ENCODE measurements at places on chromosomes 5 and 9. TPM values are rescaled to one million over a fixed set of nuclear protein-coding genes. Genes with fewer than 3 reads are reported as not detected.

- DNase-seq = no peak
Observed at GRCh38 chr5:37839407-37840052, at the start of gene GDNF. Gene GDNF, minus strand, starts transcription at chr5:37840041. Its CDS starts 5,245 bp downstream, at chr5:37834796.

CARD6 gene
- 10.1 TPM for total RNA-seq

DNA sequence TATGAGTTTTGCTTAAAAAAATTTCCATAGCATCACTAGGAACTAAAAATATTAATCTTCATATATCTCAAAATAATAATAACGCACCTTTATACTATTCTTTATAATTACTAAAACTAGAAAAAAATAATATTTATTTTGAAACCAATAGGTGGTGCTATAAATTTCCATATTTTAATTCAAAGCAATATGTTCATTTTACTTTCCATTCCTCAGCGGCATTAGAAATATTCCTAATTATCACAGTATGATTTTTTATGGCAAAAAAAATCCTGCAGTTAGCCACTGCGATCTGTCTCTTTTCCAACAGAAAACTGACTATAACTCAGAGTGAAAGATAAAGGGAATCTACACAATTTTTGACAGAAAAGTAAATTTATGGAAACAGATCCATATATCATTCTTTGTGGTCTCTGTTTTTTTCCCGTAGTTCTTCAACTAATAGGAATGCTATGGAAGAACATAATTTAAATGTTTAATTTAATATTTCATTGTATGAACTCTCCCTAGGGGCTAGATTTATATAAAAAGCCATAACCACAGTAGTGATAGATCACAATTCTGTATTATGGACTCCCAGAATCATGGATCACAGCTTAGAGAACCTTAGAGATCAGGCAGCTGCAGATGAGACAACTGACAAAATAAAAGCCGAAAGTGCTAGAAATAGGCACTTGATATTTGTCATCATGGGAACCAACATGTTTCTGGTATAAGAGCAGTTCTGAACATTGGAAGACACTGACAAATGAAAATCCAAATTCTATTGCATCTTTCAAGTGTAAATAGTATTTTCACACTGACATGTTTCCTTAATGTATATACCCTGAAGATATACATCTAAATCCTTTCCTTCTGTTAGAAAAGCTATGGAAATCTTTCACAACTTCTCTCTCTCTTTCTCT is 167.7 kb upstream of the MPDZ start:
- no peak for DNase-seq

- DNase-seq = no peak
Observed at GRCh38 chr9:36328798-36329411, 70.7 kb upstream of the GNE start.

- DNase-seq = no peak
Observed at GRCh38 chr5:91145333-91145620, 237.8 kb downstream of the ARRDC3 start.

DNA sequence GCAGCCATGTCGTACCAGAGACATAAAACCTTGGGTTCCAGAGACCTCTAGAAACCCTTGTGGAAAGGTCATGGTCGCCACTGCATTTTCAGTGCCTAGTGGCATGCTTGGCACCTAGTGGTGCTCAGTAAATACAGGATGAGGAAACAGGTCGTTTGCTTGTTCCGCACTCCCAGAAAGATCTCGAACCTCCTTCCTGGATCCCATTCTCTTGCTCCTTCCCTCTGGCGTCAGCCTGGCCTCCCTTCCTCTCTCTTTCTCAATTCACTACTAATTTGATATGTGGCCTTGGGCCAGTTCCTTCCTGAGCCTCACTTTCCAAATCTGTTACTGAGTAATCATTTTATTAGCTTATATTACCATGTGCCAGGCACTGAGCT is 4.4 kb downstream of the NDST1 start:
- no peak for DNase-seq

MARCOL gene
- total RNA-seq = not detected

DNA sequence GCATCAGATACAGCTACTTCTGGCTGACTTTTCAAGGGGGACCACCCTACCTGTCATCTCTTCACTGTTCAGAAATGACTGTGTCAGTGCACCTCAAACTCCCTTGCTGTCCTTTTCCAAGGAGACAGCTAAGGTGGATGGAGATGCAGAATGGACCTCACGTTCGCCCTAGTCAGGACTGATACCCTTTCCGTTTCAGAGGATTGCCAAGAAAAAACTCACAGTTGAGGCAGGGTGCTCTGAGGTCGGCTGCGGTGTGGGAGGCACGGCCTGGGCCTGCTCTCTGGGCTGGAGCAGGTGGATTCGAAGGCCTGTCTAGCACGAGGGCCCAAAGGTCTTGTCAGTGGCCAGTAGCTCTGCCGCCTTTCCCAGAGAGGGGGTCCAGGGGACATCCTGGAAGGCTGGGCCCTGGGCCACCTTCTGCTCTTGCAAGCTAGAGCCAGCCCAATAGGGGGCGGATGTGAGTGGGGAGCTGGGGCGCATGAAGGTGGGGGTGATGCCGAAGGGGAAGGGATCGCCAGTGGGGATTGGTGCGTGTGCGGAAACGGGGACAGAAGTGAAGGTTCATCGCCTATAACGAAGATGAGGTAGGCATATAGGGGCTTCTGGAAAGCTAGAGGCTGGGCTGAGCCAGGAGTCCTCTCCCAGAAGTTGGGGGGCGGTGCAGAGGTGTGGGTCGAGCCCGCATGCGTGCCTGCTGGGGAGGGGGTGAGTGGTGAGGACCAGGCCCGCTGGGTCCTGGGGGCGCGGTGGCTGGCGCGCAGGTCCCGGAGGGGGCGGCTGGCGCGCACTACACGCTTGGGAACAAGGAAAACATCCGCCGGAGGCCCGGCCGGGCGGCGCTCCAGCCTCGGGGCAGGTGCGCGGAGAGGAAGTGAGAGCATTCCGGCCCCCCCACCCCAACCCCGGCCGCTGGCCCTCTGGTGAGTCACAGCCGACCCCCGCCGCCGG is 2.5 kb upstream of the MSMP start:
- DNase-seq = no peak

- no peak for DNase-seq
Observed at GRCh38 chr5:69293882-69294281, 38.7 kb downstream of the CCDC125 start.

- no peak for DNase-seq
Observed at GRCh38 chr9:32918628-32919027, 82.8 kb downstream of the APTX start.

DNA sequence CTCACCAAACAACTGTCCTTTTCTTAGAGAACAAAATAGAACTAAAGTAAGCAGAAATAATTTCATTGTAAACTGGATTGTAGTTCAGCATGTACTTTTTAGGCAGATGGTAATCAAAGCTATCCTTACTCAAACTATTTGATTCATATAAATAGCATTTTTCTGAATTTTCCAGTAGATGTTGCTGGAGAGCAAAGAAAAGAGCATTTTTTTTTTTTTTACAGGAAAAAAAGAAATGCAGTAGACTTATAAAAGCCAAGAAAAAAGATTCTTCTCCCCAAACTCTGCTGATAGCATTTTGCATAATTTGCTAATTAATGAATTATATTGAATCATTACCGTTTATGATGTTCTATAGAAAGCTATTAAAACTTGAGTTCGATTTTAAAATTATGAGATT is 715.3 kb upstream of the WWC1 start:
- DNase-seq = no peak

Data from esophagus muscularis mucosa (tissue), 4 donors.